Urothelium cell line (cell line): ENCODE measurements at places on chromosomes 1 and 21.
A peak's percentile ranks its signal among the peaks of the same experiment; 100 is the strongest.

DNA sequence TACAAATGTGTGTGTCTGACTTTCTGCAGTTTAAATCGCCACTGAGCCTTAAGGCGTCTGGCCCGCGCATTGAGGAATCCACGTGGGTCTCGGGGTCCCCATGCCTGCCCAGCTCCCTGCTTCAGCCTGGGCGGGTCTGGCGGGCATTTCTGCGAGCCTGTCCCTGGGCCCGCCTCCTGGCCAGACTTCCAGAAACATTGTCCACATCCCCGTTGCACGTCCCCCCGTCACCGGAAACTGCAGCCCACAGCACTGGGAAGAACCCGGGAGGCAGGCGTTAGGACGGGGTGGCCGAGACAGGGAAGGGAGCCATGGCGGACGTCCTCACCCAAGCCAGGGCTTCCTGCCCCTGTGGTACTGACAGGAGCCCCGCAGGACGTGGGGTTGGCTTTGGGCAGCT lies 113.1 kb upstream of the COL6A1 start:
- no peak for DNase-seq

DNA sequence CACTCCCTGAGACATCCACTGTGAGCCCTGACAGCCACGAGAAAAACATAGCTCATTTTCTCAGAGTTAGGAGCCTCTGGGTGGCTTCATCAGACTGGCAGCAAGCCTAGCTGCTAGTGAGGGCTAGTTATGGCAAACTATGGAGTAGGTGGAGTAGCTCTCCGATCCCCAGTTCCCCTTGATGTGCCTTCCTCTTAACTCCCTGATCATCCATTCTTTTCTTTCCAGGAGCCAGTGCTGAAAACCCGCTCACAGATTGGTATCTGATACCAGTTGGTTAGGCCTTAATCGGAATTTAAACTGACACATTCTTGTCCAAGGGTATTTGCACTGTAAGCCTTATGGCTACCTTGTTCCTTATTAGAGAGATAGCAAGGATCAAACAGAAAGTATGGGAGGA lies 31.4 kb upstream of the PAXBP1 start:
- no peak for DNase-seq

GRCh38 chr1:31394584-31395193 lies 18.3 kb upstream of the SERINC2 start:
- peak; percentile 90 for DNase-seq

DNA sequence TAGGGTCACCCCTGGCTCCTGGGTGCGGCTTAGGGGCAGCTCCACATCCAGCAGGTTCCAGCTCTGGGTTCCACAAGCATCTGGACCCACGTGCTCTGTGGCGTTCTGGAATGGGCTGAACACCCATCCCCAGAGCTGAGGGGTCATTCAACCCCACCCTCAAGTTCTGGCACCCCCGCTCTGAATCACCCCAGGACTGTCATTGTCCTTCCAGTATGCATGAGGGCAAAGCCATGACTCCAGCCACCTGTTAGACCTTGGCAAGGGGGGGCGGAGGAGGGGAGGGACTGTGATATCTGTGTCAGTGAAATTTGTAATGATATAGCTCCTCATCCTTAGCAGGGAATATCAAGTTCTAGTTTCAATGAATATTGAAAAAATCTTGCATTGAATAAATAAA lies 12.3 kb downstream of the INSRR start:
- DNase-seq, result no peak

DNA sequence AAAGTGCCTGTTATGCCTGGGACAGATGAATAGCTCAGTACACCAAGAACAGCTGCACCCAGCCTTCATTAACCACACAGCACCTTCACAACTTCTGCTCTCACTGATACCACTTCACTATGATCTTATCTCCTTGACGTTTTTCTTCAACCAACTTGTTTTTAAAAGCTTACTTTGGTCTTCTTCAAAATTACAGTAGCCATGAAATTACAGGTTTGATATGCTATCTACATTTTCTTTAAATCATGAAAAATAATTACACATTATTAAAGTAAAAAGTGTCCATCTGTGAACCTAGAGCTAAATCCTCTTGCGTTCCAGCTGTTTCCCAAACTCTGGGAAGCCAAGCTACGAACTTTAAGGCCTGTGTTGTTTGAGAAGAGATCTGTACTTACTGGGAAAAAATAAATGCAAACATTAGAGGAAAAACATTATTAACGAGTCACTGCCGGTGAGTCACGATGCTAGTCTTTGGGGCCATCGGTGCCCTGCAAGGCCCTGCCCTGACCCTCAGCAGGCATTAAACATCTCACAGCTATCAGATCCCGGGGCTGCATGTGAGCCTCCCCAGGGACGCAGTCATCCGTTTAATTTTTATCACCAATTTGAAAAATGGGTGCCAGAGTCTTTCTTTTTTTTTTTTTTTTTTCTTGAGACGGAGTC lies 56.3 kb upstream of the GPR153 start:
- DNase-seq, result no peak

DNA sequence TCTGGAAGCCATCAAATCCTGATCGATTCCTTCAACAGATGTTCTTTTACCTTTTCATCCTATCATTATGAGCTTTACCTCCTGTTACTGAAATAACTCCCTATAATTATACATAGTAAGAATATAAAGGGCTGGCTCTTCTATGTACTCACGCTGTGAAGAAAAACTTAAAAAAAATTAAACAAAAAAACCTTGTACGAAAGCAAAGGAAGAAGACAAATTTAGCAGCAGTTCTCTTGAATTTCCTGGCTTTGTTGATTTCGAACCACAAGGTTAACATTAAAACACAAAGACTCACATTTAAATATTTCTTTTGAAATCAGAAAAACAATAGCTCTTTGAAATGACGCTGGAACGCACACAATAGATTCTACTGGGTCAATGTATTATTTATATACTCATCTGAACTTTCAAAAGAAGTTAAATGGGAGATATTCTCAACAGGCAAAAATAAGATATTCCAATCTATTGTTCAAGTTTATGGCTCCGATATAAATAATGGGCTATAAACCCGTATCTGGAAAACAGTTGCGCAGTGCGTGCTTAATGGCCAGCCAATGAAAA lies 13.6 kb upstream of the SPEN start:
- DNase-seq, result no peak

- DNase-seq, result no peak
Measured at GRCh38 chr1:208134491-208134890, 109.7 kb downstream of the PLXNA2 start.

- peak; percentile 54 for DNase-seq
Measured at GRCh38 chr1:218665221-218665620, 320.1 kb downstream of the TGFB2 start.

DNA sequence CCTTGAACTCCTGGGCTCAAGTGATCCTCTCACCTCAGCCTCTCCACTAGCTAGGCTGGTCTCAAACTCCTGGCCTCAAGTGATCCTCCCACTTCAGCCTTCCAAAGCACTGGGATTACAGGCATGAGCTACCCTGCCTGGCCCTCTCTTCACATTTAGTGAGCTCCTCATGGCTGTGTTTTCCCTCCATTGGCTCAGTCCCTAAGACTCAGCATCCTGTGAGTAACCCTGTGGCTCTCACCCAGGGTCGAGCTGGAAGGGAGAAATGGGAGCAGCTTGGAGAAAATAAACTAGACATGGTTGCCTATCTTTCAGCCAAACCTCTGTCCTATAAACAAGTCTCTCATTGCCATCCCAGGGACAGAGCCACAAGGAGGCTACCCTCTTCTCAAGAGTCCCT lies 17.5 kb downstream of the NCF2 start:
- no peak for DNase-seq

DNA sequence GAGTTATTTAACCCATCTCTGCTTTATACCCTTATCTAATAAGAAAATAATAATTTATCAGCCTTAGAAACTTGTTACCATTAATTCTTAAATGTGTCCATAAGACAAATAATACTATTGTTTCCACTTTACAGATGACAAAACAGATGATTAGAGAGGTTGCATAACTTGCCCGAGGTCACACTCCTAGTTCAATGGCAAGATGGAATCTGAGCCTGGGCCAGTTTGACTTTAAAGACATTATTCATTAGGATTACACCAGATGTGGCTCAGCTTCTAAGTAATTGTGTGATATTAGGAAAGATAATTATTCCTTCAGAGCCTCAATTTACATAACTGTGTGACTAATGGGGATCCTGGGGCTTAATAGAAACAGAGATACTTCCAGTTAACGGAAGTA lies 42.3 kb upstream of the KCNK2 start:
- DNase-seq, result no peak

DNA sequence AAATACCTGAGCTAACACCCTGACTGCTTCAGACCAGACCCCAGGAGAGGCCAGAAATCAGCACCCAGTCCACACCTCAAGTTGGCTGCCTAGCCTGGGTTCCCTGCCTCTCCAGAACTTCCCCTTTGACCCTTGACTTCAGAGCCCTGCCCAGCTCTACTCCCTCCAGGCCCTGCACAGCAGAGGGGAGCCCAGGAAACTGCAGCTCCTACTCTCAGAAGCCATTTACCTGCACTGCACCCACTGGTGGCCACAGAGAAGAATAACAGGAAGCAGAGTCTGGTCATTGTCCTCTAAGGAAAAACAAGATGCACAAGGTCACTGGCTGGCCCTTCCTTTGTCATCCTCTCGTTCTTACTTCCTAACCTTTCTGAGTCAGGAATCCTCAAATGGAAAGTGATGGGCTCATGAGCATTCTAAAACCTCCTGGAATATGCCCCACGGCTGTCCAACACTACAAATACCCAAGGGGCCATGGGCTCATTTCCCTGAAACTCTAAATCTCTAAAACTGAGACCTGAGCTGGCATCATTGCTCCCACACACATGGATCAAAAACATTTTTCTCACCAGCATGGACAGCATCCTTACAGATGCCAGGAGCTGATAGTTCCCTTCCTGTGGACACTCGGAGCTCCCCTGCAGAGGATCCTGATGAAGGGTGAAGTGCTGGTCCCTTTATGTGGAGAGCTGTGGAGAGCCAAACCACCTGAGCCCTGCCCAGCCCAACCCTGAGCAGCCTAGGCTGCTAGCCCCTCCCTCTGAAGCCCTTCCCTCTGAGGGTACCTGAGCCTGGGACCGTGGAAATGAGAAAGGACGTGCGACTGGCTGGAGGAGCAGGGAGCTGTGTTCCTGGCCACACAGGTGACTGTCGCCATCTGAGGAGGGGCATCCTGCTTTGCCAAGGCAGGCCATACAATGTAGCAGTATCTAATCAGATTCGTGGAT lies at the start of gene ITLN2:
TSS of gene ITLN2 (minus strand) at position 652 of the 947 bp plus-strand sequence. CDS start at position 584, 68 bp downstream.
- DNase-seq, result peak; percentile 61
